ENCODE measurements at places on chromosomes 5 and 9. TPM values are rescaled to one million over a fixed set of nuclear protein-coding genes. Genes with fewer than 3 reads are reported as not detected.

- H3K36me3 ChIP-seq = peaks cover 22% of the 10 kb centered on the region
- H3K4me3 ChIP-seq = no peak overlapping the region
- H3K27me3 ChIP-seq = peaks cover 4% of the 10 kb centered on the region
- no peak for DNase-seq
Measured at GRCh38 chr9:132594412-132594811, 12.0 kb downstream of the BARHL1 start.

DNA sequence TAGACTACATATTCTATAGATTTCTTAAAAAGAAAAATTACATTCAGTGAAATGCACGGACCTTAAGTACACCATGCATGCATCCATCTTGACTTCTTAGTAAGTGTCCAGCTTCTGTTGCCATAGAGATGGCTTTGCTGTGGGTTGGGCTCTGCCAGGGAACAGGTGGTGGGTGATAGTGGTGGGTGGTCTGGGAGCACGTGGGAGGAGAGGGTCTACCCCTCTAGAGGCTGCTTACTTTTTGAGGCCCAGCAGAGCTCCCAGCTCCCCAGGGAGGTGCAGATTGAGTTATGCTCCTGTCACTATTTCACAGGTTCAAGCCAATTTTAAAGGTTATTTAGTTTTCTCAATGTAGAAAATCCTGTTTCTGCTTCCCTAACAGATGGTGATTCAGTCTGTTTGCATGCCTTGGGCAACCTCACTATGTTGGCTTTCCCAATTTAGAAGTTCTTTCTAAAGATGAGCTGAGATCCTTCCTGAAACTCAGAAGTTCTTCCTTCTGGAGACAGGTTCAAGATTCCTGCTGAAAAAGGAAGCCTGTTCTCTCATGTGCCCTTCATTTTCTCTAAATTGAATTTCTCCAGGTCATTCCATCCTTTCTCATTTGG is 107.4 kb upstream of the LHFPL2 start:
- no peak overlapping the region for H3K27ac ChIP-seq
- no peaks in the 10 kb centered on the region for H3K4me1 ChIP-seq
- DNase-seq = no peak
- H3K4me3 ChIP-seq = no peak overlapping the region

DNA sequence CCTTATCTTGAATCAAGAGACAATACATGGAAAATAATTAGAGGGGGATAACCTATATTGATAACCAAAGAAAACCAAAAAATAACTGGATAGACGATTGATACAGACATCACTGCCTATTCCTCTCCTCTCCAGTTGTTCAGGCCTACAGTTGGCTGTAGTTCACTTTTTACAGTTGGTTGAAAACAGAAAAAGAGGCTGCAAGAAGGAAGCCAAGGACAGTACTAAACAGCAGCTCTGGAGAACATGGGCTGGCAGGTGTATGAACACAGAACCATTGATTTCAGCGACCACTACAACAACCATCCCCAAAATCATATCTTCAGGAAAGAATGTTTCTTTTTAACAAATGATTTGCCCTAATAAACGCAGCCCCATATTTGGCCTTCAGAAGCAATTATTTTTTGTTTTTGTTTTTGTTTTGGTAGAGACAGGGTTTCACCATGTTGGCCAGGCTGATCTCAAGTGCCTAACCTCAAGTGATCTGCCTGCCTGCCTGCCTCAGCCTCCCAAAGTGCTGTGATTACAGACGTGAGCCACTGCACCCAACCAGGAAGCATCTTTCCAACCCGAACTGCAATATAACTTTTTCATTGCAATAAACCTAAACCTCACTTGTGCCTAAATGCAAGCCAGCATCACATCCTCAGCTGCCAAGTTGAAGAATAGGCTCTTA is 64.3 kb downstream of the MLLT3 start:
- H3K4me1 ChIP-seq = peaks cover 62% of the 10 kb centered on the region
- H3K27me3 ChIP-seq = peaks cover 2% of the 10 kb centered on the region
- no peaks in the 10 kb centered on the region for H3K36me3 ChIP-seq
- no peak for DNase-seq
- no peak overlapping the region for H3K4me3 ChIP-seq

- peaks cover 2% of the 10 kb centered on the region for H3K27me3 ChIP-seq
- DNase-seq = no peak
- no peak overlapping the region for H3K4me3 ChIP-seq
- no peaks in the 10 kb centered on the region for H3K4me1 ChIP-seq
- no peak overlapping the region for H3K27ac ChIP-seq
Measured at GRCh38 chr9:17160327-17160726, 25.5 kb downstream of the CNTLN start.

TAF11L5 gene
- not detected for polyA plus RNA-seq

IFNA13 gene
- not detected for polyA plus RNA-seq

COX7C gene
- polyA plus RNA-seq = 503 TPM

NEUROG1 gene
- polyA plus RNA-seq = not detected

SLC4A9 gene
- not detected for polyA plus RNA-seq

SPINK9 gene
- polyA plus RNA-seq = not detected

LRRC19 gene
- 0.34 TPM for polyA plus RNA-seq

PDE6A gene
- polyA plus RNA-seq = not detected

C9 gene
- polyA plus RNA-seq = not detected

POU5F2 gene
- 0.25 TPM for polyA plus RNA-seq

Measured in immature natural killer cell (primary cell).